Stimulated activated CD8-positive, alpha-beta memory T cell treated with anti-CD3 and anti-CD28 coated beads, Interleukin-4, amount 100 ng/mL, for 4 hours (primary cell): ENCODE measurements at places on chromosomes 11 and 22.

- no peak for DNase-seq
Measured at GRCh38 chr11:112210890-112211289, 15.3 kb upstream of the PTS start.

DNA sequence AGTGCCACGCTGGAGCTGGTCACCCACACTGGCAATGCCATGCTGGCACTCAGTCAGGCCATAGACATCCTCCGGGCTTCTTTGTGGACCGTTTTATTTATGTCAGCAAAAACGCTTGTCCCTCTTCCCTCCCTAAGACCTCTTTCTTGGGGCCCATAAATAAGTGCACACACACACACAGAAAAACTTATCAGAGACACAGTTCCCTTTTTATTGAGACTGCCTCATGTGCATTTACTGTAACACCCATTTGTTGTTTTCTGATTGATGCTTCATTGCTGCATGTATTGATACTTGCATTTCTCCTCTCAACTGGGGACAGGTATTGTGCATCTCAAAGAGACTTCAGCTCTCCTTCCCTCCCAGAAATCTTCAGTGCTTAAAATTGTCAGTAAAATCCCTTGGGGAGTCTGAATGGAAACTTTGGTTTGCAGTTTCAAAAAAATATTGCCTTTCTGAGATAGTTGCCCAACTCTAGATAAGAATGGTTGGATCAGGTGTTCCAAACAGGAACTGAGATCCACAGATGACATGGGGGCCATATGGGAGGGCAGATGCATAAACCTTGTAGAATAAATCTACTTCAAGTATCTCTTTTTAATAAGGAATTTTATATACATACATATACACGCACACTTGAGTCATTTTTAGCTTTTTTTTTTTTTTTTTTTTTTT lies 50.9 kb downstream of the PPP2R1B start:
- no peak for DNase-seq

- no peak for DNase-seq
Measured at GRCh38 chr11:29943347-29943746, 73.5 kb downstream of the KCNA4 start.

DNA sequence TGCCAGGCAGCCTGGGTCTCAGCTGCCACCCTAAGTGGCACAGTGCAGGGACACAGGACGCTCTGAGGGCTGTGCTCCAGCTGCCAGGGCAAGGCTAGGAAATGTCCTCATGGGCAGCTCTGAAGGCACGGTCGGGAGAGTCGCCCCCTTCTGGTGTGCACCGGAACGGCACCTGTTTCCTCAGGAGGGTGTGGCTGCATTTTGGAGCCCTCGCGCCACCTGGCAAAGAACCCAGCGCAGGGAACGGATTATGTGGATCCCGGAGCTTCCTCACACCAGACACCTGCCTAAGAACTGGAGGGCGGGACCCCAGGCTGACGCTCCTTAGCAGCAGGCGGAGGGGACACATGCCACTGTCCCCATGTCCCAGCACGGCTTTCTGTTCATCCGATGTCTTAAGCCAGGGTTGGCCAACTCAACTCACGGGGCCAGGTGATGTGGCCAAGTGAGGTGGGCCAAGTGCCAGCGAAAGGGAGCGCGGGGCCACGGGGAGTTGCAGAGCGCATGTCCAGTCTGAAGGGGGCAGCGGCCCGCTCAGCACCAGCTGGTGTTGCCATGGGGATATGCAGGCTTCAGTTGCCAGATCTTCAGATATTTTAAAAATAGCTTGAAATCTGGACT lies 5.1 kb upstream of the SLC22A8 start:
- DNase-seq = no peak

GRCh38 chr11:57310630-57311086 lies 14.1 kb downstream of the TNKS1BP1 start:
- no peak for DNase-seq
